DMS 273 treated with DMSO at 0.1 percent for 48 hours (cell line): ENCODE measurements at places on chromosomes 2 and 18.
A peak's percentile ranks its signal among the peaks of the same experiment; 100 is the strongest.

DNA sequence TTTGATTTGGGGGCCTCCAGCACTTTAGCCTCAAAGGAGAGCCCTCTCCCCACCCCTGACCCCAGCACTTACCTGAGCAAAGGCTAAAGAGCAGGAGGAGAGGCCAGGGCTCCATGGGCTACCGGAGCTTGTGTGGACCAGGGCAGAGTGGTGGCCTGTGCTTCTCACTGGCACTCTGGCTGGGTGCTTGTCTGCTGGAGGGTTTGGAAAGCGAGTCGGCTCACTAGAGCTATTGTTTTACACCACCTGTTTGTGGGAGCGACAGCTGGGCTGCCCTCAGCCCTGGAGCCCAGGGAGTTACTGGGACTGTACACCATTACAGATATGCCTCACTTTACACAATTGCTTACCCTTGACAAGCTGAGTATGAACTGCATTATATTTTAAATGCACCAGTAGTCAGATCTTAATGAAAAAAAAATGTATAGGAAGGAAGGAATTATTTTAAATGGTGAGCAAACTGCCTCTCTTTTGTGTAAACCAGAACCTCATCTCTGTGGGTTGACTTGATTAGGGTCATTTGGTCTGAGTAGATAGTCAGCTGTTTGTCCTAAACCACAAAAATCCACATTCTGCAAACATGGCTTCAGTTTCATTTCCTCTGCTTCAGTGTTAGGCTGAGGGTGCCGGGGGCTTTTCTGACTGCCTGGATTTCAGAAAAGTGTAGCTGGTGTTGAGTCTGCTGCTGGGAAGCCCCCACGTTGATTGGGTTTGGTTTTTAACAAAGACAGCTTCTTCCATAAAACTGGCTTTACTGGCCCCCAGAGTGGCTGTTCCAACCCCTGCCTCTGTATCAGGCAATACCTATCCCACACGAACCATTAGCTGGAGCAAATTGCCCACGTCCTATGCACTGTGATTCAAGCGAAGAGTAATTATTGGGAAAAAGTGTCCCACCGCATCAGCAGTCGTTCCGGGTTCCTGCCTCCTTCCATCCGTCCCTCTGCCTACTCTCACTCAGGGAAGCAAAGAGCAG lies at the start of gene CHRNA1:
Gene CHRNA1, minus strand, starts transcription at position 193 of the 976 bp plus-strand sequence. Its CDS starts 78 bp downstream, at position 115.
- DNase-seq, result peak; percentile 63

- no peak for DNase-seq
Observed at GRCh38 chr2:38535404-38535743, 67.4 kb downstream of the HNRNPLL start.

DNA sequence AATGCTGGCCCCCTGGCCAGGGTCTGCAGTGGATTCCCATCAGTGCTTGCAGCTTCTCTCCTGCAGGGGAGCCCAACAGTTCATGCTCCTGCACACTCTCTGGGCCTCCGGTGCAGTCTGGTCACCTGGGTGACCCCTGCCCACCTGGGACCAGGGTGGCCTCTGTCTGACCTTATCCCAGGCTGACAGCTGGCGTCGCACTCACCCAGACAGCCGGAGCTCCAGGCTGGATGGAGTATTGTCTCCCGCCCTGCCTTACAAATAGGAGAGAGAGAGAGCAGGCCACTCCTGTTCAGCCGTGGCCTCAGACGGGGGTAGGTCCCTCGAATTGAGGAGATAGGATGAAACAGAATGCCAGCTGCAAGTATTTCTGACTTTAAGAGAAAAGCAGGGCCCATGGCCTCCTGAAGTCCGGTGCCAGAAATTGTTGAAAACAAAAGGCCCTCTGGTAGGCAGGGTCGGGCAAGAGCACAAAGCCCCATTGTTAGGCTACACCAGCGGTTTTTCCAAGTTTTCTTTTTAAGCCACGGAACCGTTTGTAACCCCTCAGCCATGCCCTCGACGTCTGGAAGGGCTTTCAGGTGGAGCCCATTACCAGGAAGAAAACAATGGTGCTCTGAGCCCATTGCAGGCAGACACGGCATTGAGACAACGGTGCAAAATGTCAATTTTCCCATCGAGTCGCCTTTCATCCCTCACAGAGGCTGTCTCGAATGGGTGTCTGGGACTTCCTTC lies 258.4 kb downstream of the BCL11A start:
- DNase-seq, result no peak

GRCh38 chr2:69018678-69019095 lies 5.7 kb downstream of the ANTXR1 start:
- DNase-seq, result no peak

GRCh38 chr2:221962186-221962585 lies 336.6 kb downstream of the PAX3 start:
- DNase-seq, result no peak
